Left colon (tissue), 2 donors: ENCODE measurements at places on chromosomes 16 and 17.

DNA sequence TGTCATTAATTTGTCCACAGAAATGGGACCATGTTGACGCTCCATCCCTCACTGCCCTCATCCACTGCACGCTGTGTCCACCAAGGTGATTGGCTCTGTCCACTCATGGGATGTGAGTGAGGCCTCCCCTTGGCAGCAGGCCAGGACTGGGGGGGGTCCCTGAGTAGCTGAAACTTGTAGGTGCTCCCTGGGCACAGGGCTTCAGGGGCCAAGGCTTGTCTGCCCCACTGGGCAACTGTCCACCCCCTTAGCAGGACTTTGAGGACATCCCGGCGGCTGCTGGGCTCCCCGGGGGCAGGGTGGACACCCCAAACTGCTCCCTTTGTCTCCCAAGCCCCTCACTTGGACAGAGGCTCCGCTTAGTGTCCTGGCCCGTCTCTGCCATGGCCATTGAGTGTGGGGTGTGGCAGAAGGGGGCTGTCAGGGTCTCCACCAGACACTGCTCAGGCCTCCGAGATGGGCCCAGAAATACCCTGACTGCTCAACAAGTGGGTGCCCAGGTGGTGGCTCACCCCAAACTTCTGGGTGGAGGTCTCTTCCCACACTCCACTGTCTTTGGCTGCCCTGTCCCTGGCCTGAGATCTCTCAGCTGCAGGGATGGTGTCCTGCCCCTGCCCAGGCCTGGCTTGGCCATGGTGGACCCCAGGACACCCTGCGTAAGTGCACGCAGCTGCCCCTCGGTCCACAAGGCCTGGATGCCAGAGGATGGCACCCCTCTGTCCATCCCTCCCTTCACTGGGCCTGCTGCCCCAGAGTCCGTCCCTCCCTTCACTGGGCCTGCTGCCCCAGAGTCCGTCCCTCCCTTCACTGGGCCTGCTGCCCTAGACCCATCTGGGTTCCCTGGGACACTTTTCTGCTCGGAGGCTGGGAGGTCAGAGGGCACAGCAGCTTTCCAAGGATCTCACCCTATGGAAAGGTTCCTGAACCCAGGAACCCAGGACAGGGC, 2.9 kb upstream of the RAB40C start:
- no peak for DNase-seq

GRCh38 chr17:67506966-67507365, 129.9 kb downstream of the PITPNC1 start:
- no peak for DNase-seq

GRCh38 chr17:48219617-48220016, 112.1 kb downstream of the SNX11 start:
- DNase-seq = no peak

DNA sequence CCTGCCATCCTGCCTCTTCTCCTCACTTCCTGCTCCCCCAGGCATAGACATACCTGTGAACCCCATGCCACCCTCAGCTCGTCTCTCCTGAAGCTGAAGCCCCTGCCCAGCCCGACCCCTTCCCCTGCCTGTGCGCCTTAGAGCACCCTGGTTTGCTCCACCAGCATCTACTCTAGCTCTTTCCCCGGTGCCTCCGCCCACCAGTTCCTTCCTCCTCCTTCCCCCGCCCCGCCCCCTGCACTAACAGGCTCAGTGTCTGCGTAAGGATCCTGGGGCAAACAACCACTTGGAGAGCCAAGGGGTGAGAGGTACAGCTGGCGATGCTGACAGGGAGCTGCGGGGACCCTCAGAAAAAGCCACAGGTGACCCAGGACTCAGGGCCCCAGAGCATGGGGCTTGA, 1.9 kb downstream of the GPR142 start:
- DNase-seq = peak; percentile 50

DNA sequence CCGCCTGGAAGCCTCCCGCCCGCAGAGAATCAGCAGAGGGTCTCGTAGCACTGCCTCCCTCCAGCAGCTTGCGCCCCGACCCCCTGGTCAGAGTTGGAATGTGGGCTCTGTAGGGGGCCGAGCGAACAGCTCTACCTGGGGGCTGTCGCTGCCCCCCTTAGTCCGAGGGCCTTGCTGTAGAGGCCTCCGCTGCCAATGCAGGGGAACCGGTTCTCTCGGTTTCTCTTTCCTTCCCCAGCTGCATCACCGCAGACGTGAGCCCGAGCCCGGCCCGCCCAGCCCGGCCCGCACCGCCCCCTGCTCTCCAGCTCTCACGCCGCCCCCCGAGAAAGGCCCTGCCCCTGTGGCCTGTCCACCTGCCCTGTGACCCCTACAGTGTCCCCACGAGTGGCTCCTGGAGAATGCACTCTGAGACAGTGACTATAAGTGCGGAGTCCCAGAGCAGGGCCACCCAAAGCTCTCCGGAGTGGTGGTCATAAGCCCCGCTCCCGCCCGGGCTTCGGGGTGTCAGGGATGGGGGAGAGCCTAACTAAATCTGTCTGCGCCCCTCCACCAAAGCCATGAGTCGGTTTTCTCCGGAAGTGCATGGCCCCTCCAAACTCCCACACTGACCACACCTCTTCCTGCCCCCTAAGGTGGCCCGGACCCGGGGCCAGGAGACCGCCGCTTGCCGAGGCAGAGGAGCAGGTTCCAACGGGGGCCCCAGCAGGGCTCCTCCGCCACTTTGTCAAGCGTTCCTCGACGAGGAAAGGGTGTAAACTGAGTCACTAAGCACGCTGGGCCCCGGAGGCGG, 1.7 kb downstream of the ARHGAP27 start:
- DNase-seq = peak; percentile 84

- DNase-seq = no peak
These were observed 103.3 kb upstream of the CLEC3A start for GRCh38 chr16:77918809-77919707.
